ENCODE measurements at places on chromosomes 3 and 15.
A peak's percentile ranks its signal among the peaks of the same experiment; 100 is the strongest.

GRCh38 chr3:51874889-51875288, 512 bp downstream of the IQCF5 start:
- no peak for DNase-seq

DNA sequence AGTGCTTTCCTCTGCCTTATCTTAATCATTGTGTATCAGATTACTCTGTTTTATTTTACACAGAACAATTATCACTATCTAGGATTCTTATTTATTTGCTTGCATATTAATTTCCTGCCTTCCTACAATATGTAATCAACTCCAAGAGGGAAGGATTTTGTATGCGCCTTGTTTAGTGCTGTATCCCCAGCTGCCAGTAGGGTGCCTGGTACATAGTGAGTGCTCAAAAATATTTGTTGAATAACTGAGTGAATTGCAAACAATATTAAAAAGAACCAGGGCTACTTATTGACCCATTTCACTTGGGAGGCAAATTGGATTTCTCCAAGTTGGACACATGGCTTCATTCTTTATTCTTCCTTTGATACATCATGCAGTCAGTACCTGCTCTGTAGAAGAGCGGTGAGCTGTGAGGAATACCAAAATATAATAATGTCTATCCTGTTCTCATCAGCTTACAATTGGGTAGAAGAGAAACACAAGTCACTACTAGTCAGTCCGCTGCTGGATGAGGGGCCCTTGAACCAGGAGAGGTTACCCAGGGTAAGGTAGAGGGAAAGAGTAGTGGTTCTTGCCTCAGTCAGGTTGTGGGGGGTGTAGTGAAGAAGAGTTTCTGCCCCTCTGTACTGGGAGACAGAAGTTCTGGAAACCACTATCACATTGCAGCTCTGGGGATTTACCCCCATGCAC, 233.9 kb upstream of the ZBTB20 start:
- no peak for DNase-seq

DNA sequence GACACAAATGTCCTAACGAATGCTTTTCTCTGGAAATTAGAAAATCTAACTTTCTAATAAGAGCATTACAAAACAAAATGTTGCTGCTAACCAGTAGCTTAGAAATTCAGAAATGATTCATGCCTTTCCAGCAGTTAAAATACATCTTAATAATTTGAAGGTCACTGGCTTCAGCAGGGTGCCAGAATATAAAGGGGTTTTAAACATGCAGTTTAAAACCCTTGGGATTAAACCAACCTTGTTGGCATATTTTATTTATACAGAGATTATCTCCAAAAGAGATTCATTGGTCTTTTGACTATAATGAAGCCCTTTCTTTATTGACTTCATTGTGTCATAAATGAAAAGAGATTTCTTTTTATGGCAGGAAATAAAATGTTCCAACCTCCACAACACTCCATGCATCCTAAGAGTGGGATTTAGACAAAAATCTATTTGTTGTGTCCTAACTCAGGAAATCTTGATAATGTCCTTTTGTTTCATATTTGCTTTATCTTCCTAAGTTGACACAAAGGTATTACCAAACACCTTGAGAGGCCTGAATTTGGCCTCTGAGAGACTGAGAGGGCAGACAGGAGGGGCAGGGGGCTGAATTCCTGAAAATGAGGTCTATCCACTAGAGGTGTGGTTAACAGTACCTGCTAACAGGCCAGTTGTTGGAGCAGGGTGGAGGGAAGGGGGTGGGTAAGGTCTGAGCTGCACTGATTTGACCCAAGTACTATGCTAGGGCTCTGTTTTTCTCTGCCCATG, 124.4 kb downstream of the FEZF2 start:
- DNase-seq: no peak

GRCh38 chr3:31724116-31724515, 191.4 kb downstream of the STT3B start:
- DNase-seq: no peak

DNA sequence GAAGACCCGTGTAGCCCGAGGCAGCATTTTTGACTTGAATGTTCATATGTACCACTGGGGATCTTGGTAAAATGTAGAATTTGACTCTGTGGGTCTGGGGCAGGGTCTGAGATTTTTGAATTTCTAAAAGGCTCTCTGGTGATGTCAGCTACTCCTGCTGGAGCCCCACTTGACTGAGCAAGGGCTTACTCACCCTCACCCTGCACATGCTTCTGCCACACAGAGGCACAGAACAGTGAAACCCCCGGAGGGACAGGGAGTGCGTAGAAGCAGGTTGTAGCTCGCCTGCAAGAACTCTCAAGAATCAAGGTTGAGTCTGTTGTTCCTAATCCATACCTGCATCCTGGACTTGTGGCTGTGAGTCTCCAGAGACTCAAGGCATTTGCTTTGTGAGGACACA, 41.1 kb downstream of the SLCO3A1 start:
- DNase-seq: peak; percentile 14

GRCh38 chr3:105399611-105400010, 32.9 kb downstream of the ALCAM start:
- no peak for DNase-seq

GRCh38 chr3:150222691-150223489, 185.2 kb upstream of the TSC22D2 start:
- DNase-seq: no peak

DNA sequence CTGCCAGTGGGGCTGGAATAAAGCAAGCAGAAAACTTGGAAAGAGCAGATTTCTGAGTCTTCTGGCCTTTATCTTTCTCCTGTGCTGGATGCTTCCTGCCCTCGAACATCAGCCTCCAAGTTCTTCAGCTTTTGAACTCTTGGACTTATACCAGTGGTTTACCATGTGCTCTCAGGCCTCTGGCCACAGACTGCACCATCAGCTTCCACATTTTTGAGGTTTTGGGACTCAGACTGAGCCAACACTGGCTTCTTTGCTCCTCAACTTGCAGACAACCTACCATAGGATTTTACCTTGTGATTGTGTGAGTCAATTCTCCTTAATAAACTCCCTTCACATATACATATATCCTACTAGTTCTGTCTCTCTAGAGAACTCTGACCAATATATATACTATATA, 706.6 kb downstream of the NR2F2 start:
- DNase-seq: no peak
